ENCODE measurements at places on chromosomes 2 and 18.

GRCh38 chr18:11053293-11053692 is 96.1 kb downstream of the PIEZO2 start:
- DNase-seq, result no peak

DNA sequence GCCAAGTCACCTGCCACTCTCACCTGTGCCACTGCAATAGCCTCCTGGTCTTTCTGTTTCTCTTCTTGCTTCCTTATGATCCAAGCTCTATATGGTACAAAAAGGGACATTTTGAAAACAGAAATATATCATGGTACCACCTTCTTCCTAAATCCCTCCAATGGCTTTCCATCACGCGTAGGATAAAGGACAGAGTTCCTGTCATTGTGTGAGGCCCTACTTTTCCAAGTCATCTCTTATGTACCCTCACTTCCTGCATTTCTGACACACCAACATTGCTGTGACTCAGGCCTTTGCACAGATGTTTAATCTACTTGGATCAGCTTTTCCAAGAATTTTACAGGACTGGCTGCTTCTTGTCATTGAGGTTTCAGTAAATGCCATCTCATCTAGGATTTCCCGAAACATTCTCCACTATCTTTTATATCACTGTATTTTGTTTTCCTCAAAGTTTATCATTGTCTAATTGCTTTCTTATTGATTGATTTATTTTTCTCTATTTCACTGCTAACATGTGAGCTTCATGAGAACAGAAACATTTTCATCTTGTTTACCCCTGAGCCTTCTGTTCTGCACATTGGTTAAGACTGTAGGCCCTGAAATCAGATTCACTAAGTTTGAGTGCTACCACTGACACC is 426.1 kb upstream of the FANCL start:
- DNase-seq, result no peak

GRCh38 chr2:8160959-8161358 is 520.9 kb upstream of the ID2 start:
- DNase-seq, result no peak

GRCh38 chr2:48471048-48471474 is 58.9 kb upstream of the STON1 start:
- no peak for DNase-seq

DNA sequence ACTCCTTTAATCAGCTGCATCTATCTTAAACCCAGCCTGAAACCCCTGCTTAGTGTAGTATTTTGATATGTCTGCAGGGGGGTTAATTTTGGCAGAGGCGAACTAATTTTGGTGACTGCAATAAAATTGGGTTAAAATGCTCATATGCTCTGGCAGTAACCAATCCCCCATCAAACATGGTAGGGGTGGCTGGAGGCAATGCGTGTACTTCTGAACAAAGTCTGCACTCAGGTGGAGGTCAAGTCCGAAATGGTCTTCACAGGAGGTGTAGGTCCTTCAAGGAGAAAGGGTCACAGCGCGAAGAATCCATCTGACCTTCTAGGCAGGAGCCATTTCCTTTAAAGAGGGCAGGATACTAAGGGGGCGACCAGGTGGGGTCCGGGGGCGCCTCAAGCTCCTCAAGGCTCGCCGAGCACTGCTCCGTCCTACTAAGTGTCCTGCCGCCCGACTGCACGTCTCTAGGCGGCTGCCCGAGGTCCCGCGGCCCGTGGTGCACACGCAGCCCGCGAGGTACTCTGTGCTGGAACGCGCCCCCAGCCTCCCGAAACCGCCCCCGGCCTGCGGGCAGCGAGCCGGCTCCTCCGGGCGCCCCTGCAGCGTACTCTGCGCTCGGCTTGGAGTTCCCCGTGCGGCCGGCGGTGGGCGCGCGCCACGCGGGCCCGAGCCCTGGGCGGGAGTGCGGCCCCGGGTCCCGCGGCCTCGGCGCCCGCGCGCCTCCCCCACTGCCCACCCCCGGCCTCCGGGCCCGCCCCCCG is 1.7 kb upstream of the LDLRAD4 start:
- peak; percentile 61 for DNase-seq

DNA sequence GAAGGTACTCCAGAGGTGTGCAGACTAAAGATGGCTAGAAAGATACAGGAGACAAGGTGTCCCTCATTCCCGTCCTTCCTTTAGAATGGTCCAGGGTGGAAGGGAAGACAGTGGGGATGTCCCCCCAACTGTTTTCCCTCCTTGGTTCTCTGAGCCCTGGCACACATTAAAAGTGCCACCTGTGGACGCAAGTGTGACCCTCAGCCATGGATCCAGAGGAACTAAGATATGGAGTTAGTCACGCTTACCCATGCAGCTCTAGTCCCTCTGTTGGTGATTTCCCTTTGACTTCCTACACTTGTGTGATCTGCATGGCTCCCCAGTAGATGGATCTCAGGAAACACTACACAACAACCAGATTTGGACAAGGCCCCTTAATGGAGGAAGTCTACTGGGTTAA is 113.1 kb upstream of the SRD5A2 start:
- no peak for DNase-seq

DNA sequence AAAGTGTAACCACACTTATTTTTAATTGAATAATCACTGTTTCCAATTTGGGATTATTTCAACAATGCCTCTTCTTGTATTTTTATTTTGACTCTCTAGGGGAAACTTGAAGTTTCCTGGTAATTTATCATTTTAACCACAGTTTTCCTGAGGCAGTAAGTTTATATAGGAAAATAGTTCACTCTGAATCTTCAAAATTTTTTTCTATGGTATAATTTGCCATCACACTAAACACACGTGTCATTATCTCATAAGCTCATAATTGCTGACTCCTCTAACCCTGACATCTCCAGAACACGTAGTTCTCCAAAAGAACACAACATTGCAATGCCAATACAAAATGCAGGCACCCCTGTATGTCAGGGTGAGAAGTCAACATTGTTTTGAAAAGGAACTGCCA is 102.2 kb upstream of the FZD7 start:
- no peak for DNase-seq

DNA sequence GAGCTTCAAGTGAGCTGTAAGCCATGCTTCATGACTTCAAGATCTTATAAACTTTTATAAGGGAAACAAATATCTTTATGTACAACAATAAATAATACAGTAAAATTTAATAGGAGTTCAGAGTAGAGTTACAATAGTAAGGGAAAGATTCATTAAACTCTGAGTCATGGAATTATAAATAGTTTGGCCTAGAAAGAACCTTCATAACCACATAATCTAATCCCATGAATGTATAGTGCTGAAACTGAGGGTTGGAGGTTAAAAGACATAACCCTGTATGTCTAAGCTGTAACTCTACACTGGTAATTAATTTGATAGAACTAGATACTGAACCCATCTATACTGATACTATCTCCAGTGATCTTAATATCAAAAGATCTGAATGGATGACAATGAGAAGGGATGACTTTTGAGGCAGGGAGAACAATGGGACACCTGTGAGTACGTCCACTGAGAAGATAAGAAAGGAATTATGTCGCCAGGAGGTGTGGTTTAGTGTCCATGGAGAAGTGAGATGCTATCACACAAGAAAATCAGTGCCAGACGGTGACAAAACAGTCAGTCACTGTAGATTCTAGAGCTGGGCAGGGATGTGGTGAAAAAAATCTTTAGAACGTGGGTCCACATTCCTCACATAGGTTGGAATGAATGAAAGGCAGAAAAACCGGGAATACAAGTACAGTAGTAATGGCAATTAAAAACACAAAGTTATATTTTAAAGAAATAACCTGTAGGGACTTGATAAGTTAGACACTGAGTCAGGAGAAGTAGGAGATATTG is 1.1 kb downstream of the IL1F10 start:
- no peak for DNase-seq

DNA sequence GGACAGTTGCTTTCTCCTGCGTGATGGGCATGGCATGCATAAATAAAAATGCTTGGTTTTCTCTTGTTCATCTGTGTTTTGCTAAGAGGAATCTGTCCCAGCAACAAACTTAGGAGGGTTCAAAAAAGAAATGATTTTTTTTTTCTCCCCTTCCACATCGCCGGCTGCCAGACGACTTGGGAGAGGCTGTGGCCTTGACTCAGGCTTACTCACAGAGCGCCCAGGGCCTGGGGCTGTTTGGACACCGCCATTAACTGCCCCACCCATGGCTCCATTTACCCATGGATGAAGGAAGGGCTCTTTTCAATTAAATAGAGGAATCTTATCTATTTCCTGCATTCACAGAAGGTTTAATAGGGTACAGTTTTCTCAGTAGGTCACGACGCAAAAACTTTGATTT is 22.3 kb upstream of the SERPINB5 start:
- DNase-seq, result no peak

- no peak for DNase-seq
These were observed 9.1 kb upstream of the STK39 start for GRCh38 chr2:168256448-168256847.

GRCh38 chr2:16301961-16302360 is 361.6 kb downstream of the MYCN start:
- DNase-seq, result no peak

- no peak for DNase-seq
These were observed 293.0 kb downstream of the RDH14 start for GRCh38 chr2:18267501-18267900.

- DNase-seq, result no peak
These were observed 22.1 kb downstream of the PTRHD1 start for GRCh38 chr2:24771061-24771460.
